Activated CD4-positive, alpha-beta T cell treated with anti-CD3 and anti-CD28 coated beads, Interleukin-2, amount 10 ng/mL, durations not matched to agents 7 days and 5 days (primary cell): ENCODE measurements at places on chromosomes 12 and 14.

GRCh38 chr12:65490250-65490649 is 211.8 kb downstream of the MSRB3 start:
- H3K4me1 ChIP-seq = peaks cover 1% of the 10 kb centered on the region
- H3K27ac ChIP-seq = no peak overlapping the region
- no peak overlapping the region for H3K4me3 ChIP-seq
- DNase-seq = no peak

DNA sequence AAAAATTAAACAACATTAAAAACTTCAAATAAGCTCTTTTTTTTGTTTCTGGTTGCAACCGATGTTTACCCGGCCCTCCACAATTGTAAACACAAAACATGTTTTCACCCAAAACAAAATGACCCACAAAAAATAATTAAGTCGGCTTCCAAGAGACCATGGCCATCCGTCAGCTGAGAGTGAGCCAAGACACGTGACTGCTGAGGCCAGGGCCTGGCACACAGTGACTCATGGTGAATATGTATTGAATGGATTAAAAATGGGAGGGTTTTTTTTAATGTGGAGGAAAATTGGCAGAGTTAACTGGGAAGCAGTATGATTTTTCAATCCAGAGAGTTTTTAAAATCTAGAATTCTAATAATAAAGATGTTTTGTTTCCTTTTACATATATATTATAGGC is 13.8 kb upstream of the CPNE8 start:
- peaks cover 7% of the 10 kb centered on the region for H3K27me3 ChIP-seq
- no peak for DNase-seq
- H3K4me3 ChIP-seq = no peak overlapping the region
- H3K36me3 ChIP-seq = no peaks in the 10 kb centered on the region
- no peaks in the 10 kb centered on the region for H3K4me1 ChIP-seq

DNA sequence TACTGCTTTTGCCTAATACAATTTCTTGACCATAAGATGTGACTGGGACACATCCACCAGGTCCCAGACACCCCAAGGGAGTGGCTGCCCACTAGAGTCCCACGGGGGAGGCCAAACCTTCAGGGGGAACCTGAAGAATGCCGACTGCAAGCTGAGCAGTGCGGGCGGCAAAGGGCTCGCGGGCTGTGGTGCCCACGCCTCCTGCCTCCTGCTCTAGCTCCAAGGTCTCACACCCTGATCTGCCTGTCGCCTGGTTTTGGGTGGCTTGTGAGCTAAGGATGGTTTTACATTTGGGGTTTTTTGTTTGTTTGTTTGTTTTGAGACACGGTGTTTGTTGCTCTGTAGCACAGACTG is 75.2 kb downstream of the MOK start:
- no peaks in the 10 kb centered on the region for H3K4me1 ChIP-seq
- H3K27ac ChIP-seq = no peak overlapping the region

DNA sequence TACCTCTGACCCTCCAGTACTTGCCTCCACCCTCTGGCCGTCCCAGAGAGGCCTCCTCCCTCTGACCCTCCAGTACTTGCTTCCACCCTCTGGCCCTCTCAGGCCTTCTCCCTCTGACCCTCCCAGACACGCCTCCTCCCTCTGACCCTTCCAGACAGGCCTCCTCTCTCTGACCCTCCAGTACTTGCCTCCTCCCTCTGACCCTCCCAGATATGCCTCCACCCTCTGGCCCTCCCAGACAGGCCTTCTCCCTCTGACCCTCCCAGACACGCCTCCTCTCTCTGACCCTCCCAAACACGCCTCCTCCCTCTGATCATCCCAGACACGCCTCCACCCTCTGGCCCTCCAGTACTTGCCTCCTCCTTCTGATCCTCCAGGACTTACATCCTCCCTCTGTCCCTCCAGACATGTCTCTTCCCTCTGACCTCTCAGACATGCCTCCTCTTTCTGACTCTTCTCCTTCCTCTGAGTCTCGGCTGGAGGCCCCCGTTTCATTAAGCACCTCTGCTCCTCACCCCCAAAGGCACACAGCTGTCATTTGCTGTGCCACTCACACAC is 71.9 kb downstream of the PHETA1 start:
- no peak overlapping the region for H3K4me3 ChIP-seq
- H3K27me3 ChIP-seq = no peaks in the 10 kb centered on the region
- DNase-seq = no peak
- H3K27ac ChIP-seq = no peak overlapping the region
- H3K36me3 ChIP-seq = no peaks in the 10 kb centered on the region
- H3K4me1 ChIP-seq = no peaks in the 10 kb centered on the region

- no peak overlapping the region for H3K27ac ChIP-seq
- H3K27me3 ChIP-seq = peaks cover 8% of the 10 kb centered on the region
- H3K4me3 ChIP-seq = no peak overlapping the region
- no peaks in the 10 kb centered on the region for H3K36me3 ChIP-seq
These were observed 12.0 kb downstream of the DIO3 start for GRCh38 chr14:101573289-101573688.

DNA sequence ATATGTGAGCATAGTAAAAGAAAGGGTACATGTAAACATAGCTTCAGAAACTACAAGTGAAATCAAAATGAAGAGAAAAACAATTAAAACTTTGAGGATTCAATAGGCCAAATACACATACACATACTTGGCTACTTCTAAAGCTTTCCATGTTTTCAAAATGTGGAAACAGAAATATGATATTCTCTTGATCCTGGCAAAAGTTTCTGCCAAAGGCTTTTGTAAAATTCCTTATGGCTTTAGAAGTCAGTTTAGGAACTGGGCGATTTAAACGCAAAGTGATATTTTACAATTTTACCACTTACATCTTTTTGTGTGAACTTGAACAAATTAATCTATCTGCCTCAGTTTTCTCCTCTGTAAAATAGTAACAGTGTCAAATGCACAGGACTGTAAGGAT is 756.4 kb downstream of the C12orf50 start:
- DNase-seq = no peak
- H3K36me3 ChIP-seq = no peaks in the 10 kb centered on the region
- H3K27ac ChIP-seq = no peak overlapping the region
- no peaks in the 10 kb centered on the region for H3K27me3 ChIP-seq
- no peaks in the 10 kb centered on the region for H3K4me1 ChIP-seq
- H3K4me3 ChIP-seq = no peak overlapping the region
